ENCODE measurements at places on chromosomes 2 and 18.

GRCh38 chr2:10471046-10471571 is 23.0 kb upstream of the ODC1 start:
- DNase-seq, result no peak

DNA sequence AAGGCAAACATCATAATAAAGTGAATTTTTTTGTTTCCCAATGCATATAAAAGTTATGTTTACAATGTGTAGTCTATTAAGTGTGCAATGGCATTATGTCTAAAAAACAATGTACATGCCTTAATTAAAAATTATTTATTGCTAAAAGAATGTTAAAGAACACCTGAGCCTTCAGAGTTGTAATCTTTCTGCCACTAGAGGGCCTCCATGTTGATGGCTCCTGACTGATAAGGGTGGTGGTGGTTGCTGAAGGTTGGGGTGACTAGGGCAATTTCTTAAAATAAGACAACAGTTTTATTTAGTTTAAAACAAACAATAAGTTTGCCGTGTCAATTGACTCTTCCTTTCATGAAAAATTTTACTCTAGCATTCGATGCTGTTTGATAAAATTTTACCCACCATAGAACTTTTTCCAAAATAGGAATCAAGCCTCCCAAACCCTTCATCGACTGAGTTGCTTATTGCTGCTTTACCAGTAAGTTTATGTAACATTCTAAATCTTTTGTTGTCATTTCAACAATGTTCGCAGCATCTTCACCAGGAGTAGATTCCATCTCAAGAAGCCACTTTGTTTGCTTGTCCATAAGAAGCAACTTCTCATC is 32.3 kb downstream of the MAP3K2 start:
- DNase-seq, result no peak

DNA sequence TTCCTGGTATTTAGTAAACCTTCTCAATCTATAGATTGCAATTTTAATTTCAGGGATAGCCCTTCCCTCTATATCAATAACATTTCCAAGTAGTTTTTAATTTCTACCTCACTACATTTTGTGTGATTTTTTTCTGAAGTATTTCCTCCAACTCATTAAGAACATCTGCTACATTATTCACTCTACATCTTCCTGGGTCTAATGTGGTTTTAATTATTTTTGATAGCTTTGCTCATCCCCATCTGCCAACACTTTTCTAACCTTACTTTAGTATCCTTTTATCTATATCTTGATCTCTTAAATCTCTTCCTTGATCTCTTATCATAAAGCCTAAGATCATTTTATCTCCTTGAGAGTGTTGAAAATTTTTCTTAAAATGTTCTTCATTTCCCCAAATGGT is 278.3 kb upstream of the CYP26B1 start:
- no peak for DNase-seq

DNA sequence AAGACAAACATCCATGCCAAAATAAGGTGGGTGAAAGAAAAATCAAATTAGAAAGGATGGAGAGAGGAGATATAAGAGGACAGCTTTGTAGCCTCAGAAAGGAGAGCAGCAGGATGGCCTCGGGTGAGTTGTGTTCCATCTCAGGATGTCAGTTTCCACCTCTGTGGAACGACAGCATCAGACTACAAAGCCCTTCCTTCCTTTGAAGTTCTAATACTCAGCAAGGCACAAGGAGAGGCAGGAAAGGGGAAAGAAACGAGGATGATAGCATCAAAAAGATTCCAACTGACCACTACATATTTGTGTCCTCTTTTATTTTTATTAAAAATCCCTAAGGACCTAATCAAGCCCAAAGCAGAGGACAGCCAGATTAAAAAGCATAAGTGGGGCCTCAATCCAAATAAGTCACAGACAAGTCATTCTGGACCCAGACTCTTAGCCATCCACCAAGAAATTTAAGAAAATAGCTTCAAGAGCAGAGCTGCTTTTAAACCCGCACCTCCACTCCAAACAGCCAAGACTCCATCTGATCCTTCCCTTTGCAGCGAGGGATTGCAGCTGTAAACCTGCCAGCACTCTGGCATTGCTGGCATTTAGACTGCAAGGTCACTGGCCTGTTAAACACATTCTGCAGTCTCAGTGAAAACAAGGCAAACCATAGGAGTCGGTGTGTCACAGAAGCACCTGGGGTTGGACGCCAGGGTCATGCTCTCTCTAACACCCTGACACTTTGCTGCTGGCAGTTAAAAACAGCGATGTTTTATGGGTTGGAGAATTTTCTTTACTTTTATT is 314.5 kb upstream of the CHAC2 start:
- DNase-seq, result no peak

GRCh38 chr2:139369423-139370409 is 589.5 kb upstream of the NXPH2 start:
- DNase-seq, result no peak

DNA sequence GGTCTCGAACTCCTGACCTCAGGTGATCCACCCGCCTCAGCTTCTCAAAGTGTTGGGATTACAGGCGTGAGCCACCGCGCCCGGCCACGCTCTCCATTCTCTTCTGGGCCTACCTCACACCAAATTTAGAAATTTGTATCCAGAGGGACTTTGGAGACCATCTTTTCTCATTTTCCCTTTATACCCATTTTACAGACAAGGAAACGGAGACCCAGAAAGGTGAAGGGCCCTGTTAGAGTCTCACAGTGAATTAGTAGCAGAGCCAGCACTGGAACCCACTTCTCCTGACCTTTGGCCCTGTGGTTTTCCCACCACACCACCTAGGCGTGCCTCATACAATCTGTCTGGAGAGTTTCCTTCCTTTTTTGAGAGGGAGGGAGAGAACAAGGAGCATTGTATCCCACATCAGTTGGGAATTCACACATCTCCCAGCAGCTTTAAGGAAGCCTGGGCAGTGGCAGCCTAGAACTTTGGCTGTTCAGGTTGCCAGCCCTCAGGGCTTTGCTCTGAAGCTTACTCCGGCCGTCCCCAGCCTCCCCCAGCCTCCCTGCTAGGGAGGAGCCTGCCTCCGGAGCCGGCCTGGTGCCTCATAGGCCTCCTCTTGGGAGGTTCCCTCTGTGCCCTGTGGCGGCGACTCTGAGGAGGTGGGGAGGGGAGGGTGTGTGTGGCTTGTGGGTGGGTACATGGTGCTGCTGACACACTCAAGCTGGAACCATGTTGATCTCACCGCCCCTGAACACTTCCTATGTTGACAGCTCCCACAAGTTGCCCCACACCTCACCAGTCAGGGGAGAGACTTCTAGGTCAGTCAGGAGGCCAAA is 13.8 kb downstream of the FOSL2 start:
- DNase-seq, result peak; percentile 48

- no peak for DNase-seq
Observed at GRCh38 chr2:9847140-9847539, 3.9 kb downstream of the TAF1B start.

DNA sequence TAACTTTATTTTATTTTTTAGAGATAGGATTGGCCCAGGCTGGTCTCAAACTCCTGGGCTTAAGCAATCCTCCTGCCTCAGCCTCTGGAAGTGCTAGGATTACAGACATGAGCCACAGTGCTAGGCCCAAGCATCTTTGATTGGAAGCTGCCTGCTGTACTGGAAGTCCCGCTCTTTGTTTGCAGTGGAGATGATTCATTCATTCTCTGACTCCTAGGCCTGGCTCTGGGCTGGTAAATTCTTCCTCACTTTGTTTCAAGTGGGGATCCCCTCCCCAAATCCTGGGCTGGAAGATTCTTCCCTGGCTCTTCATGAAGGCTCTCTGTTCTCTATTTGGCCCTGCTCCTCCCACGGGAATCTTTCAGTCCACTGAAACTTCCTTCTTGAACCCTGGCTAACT is 81.9 kb downstream of the NEURL3 start:
- DNase-seq, result no peak

GRCh38 chr2:232551776-232552175 is 1.3 kb downstream of the EIF4E2 start:
- no peak for DNase-seq

GRCh38 chr2:239002954-239003623 is 155.2 kb downstream of the TWIST2 start:
- DNase-seq, result no peak

- DNase-seq, result no peak
Observed at GRCh38 chr2:148882051-148882450, 7.0 kb downstream of the KIF5C start.

GRCh38 chr2:23606968-23607367 is 222.0 kb downstream of the KLHL29 start:
- no peak for DNase-seq

GRCh38 chr2:142936629-142937028 is 59.2 kb downstream of the KYNU start:
- no peak for DNase-seq

DNA sequence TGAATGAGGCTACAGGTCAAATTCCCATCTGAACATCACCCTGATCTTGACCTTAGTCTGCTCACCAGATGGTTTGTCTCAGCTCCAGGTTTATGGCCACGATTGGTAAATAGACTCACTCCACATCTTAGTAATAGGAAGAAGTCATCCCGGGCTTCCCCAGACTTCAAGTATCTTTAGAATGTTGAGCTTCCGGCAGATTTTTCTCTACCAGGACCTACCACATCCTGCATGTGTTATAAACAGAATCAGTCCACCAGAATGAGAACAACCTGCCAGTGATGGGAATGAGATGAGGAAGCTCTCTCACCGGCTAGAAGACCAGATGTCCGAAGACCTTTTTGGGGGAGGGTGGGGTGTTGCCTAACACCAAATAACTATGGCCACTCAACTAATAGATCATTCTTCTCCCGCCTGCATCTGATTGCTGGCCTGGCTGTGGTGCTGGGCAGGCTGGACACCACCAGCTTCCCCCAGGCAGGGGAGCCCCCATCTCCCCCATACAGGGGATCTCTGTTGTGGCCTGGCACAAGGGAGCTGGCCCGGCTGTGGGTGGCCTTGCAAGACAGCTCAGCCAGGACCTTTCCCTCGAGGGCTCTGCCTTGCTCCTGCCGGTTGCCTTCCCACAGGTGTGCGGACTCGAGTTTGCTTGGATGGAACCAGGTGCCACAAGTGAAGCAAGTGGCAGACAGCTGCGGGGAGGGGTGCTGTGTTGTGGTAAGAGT is 88.5 kb downstream of the SH3RF3 start:
- DNase-seq, result peak; percentile 26

- DNase-seq, result no peak
Observed at GRCh38 chr2:191036363-191036762, 22.4 kb upstream of the STAT1 start.

- DNase-seq, result no peak
Observed at GRCh38 chr2:170157025-170157684, 20.8 kb upstream of the MYO3B start.

DNA sequence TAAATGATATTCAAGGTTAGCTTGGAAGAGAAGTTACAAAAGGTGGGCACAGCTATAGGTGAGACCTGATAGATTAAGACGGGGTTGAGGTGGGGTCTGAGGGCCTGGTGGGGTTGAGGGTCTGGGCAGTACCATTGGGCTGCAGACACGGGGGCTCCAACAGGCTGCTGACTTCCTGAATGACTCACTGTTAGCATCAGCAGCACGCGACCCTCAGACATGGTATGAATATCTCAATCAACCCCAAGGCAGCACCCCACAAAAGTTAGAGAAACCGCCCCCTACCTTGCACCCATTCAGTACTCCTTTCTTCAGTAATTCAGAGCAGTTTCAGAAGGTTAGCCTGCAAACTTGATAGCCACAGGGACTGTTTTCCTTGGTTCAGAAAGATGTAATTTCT is 10.8 kb upstream of the NCK2 start:
- no peak for DNase-seq

DNA sequence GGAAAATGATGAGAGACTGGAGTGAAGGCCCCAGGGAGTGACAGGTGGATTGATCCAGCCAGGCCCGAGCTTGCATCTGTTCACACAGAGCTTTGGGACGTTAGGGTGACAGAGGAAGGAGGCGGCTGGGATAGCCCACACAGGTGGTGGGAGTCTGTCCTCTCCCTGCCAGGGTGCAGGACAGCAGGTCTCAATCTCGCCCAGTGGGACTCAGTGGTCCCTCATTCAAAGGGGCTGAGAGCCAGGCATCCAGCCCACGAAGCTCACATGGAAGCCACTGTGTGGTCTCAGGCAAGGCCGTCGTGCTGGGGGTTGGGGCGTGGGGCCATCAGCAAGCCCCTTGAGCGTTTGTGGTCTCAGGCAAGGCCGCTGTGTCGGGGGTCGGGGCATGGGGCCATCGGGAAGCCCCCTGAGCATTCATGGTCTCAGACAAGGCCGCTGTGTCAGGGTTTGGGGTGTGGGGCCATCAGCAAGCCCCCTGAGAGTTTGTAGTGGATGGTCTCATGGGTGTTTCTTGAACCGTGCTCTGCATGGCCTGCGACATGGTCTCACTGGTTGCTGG is 8.3 kb downstream of the KCNG2 start:
- no peak for DNase-seq

DNA sequence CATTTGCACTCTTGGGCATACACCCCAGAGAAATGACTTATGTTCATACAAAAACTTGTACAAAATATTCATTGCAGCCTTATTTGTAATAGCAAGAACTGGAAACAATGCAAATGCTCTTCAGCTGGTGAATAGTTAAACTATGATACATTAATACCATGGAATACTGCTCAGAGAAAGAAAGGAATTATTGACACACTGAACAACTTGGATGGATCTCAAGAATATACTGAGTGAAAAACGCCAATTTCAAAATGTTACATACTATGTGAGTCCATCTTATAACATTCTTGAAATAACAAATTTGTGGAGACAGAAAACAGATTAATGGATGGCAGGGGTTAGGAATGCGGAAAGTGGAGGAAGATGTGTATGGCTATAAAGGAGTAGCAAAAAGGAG is 17.2 kb downstream of the LNPK start:
- DNase-seq, result no peak

GRCh38 chr2:198700319-198700718 is 757.4 kb downstream of the SATB2 start:
- no peak for DNase-seq

DNA sequence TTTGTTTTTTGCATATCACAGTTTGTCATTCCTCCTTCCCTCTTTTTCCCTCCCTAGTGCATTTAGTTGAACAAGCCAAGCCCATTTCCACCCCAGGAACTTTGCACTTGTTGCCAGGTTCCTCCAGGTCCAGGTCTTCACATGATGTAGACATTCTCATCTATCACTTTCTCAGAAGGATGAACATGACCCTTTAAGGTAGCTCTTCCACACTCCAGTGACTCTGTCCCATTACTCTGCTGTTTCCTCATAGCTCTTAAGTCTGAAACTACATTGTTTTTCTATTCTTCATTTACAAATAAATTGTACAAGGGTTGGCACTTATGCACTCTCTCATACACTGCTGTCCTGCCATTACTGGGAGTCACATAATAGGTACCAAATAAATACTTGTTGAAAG is 6.1 kb downstream of the KYNU start:
- no peak for DNase-seq

- no peak for DNase-seq
Observed at GRCh38 chr2:147910990-147911473, 66.2 kb downstream of the ACVR2A start.
